ENCODE measurements at places on chromosomes 3 and 15.

DNA sequence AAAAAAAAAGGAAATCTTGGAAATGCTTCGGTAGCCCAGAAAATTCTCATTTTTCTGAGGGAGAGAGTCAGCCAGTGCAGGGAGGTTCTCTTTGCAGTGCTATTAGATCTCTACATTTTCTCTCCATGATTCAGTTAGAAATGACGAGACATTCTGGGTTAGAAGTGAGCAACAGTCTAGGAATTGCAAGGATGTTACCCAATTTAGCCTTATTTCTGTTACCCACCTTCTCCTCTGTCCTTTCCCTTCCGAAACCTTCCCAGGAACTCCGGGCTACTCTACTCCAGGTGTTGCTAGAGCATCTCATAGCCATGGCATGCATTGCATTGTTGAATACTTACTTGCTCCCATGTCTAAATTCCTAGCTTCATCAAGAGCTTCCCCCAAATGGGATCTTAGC, 106.8 kb downstream of the EDEM1 start:
- peak; percentile 92 for DNase-seq

GRCh38 chr3:133137042-133137996, 99.1 kb downstream of the TMEM108 start:
- no peak for DNase-seq

DNA sequence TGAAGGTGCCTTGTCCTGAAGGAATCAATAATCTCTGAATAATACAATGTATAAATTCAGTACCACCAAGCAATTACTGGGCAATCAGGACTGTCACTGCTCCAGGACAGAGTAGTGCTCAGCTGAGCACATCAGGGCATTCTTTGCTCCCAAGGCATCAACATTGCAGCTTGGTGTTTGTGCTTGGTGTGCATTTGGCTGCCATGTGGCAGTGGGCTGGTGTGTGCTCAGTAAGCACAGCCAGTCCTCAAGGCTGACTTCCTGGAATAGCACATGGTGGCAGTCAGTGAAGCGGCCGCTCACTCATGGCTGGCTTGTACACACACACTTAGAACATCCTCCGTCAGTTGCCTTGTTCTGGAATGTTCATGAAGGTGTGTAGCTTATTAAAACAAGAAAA, 217.0 kb downstream of the EPHB1 start:
- no peak for DNase-seq

DNA sequence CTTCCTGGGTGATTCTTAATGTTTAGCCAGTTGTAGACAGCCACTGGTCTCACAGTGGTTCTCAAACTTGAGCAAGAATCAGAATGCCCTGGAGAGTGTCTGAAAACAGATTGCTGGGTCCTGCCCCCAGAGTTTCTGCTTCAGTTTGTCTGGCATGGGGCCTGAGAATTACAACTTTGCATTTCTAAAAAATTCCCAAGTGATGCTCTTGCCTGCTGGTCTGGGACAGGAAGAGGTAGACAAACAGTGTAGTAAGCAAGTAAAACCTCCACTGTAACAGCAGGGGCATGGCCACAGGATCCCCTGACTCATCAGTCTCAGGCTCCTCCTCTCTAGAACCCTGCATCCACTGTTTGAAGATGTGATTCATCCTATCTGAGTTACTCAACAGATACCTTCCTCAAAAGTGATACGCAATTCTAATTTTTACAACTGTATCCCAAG, 36.5 kb downstream of the DZIP1L start:
- DNase-seq, result peak; percentile 96

DNA sequence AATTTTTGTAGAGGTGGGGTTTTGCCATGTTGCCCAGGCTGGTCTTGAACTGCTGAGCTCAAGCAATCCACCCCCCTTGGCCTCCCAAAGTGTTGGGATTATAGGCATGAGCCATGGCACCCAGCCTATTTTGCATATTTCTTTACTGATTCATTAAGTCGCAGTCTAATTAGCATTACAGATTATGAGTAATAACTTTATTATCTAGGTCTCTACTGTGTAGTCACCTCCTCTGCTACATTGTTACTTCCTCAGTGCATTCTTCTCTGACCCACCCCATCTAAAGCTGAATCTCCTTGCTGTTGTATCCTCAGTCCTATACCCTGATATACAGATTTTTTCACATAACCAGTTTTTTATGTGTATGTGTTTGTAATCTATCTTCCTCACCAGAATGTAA, 61.7 kb downstream of the TFDP2 start:
- DNase-seq, result peak; percentile 88

- peak; percentile 75 for DNase-seq
Measured at GRCh38 chr3:113132571-113132996, 78.8 kb upstream of the BOC start.

DNA sequence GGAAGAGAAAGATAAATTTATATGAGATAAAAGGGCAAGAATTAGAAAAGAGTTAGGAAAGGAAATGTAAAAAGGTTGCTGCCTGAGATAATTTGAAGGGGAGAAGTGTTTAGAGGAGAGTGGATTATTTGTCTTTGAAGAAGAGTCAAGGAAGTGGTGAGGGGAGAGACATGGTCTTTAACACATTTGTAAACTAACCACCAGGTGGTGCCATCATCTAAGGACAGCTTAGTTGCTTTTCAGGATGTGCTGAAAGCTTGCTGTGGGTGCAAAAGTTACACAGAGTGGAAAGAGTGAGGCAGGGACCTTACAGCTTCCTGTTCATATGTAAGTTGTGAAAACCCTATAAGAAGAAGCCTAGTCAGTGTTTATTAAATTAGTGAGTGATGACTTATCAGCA, 114.1 kb upstream of the DNAJC19 start:
- DNase-seq, result no peak

DNA sequence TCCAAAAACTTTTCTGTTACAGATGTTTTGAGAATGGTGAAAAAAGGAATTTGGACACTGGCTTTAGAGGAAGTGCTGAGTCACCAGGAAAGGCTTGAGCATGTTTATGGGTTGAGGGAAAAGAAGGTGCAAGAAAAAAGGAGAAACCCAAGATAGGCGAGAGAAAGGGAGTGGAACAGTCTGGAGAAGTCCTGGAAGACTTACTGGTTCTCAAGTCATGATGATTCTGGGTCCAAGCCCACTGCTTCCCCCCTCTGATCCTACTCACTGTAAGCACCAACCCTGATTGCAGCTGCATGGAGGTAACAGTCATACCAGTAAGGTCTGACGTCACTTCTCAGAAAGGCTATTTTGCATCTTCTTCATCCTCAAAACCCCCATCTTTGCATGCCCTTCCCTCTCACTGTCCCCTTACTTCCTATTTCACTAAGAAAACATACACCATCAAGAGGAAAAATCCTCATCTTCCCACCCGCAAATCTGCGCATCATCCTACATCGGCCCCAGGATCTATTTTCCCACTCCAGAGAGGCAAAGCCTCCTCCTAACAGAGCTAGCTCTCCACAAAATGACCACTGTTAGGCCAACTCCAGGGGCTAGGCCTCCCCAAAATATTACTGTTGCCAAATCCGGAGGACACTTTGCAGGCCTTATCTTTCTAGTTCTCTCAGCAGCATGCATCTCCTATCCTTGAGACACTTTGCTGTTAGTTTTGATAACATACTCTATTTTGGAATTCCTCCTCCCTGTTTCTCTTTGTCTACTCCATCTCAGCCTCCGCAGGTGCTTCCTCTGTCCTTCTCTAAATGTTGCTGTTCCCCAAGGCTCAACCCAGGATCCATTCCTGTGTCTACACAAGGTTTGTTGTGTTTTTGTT, 3.2 kb upstream of the ATP13A3 start:
- DNase-seq, result peak; percentile 55

GRCh38 chr3:120438665-120439370, 12.0 kb downstream of the FSTL1 start:
- peak; percentile 96 for DNase-seq

DNA sequence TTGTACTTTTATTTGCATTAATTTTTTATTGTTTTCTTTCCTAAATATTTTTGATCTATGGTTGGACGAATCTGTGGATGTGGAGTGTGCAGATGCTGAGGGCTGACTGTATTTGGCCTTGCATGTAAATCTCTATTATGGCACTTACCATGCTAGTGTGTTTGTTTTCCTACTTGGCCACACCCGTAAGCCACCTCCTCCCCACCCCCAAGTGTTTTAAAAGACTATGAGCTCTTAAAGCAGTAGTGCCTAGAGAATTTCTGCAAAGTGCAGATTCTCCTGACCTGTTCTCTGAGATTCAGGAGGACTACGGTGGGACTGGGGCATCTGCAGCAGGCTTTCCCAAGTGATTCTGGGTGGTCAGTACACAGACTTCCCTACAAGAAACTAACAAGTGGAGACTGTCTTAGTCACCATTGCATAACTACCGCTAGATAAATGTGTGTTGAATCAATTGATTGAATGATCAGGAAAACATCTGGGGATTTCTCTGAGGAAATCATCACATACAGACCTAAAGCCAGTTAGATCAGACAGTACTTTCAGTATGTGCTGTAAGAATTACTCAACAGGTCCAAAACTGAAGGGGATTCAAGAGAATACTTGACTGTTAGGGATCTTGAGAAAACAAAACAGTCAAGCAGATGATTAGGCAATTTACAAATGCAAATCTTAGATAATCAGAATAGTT, 6.2 kb upstream of the TIPARP start:
- DNase-seq, result peak; percentile 64

GRCh38 chr3:127337911-127338531, 50.2 kb upstream of the PRR20G start:
- DNase-seq, result no peak

GRCh38 chr3:107206141-107206540, 171.1 kb upstream of the CCDC54 start:
- DNase-seq, result peak; percentile 42

DNA sequence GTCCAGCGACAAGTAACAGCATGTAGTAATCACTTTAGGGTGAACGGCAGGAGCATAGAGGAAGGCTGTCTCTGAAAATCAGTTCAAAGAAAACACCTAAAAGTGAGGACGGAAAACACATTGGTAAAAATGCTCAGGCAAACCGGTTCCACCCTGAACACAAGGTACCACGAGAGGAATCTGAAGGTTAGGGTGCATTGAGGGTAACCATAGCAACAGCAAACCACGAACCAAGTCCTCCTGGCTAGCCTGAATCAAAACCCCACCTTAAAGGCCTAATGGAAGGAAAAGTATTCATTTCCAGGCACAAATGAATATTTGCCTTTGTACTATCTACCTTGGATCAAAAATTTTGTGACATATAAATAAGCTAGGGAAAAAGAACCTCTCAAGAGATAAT, 315.0 kb downstream of the OCA2 start:
- DNase-seq, result no peak

GRCh38 chr3:129971351-129972052, 3.0 kb upstream of the TRH start:
- no peak for DNase-seq

- DNase-seq, result no peak
Measured at GRCh38 chr15:69561071-69561784, 108.6 kb downstream of the RPLP1 start.

GRCh38 chr3:29773481-29773880, 492.6 kb downstream of the RBMS3 start:
- no peak for DNase-seq

- no peak for DNase-seq
Measured at GRCh38 chr15:68816795-68817303, 3.8 kb downstream of the ANP32A start.

DNA sequence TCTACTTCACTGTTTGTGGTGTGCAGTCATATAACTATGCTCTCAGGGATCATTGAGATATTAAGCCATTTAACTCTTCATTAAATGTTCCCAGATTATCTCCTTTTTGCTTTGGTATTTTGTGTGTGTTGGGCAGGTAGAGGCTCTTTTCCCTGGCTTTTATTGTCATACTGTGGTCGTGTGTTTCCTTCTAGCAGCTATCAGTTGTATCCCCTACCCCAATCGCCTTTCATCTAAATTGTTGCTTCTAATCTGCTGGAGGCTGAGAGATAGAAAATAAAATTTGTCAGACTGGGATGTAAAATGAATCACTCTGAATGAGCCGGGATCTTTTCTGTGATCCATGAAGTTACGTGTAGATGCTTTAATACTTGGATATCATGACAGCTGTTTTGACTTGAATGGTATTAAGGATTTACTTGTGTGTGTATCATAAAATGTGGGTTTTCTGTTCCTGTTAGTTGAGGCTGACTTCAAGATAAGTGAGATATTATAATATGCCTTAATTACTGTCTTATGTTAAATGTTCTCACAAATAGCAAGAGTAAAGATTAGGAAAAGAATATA, 9.2 kb downstream of the NFKBIZ start:
- no peak for DNase-seq

GRCh38 chr3:111809186-111809585, 49.9 kb upstream of the PHLDB2 start:
- peak; percentile 45 for DNase-seq

DNA sequence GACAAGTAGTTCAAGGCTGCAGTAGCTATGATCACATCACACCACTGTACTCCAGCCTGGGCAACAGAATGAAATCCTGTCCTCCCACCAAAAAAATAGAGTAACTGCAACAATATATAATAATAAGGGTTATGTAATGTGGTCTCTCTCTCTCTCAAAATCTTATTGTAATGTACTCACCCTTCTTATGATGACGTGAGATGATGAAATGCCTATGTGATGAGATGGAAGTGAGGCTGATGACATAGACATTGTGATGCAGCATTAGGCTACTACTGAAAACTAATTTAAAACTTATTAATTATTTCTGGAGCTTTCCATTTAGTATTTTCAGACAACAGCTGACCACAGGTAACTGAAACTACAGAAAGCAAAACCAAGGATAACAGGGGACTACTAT, 27.4 kb downstream of the TASOR start:
- no peak for DNase-seq

- no peak for DNase-seq
Measured at GRCh38 chr15:25182736-25183445, 228.1 kb downstream of the SNRPN start.

- no peak for DNase-seq
Measured at GRCh38 chr15:78314181-78314581, 14.8 kb upstream of the SKIC8 start.

DNA sequence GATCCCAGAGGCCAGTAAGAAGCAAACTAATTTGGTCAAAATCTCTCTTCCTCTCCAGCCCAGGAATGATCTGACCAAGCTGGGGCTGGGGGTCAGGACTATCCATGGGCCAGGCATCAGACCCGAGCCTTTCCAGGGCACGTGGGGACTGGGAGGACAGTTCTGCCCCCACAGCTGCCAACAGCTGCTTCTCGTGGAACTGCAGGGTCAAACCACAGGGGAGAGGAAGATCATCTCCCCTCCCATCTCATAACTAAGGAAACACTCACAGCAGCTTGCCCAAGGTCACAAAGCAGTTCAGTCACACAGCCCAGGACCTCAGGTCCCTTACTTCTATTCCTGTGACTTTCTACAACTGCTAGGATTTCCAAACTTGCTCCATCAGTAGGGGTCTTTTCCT, 47.1 kb downstream of the DAPK2 start:
- DNase-seq, result no peak

- DNase-seq, result no peak
Measured at GRCh38 chr3:171173736-171174135, 147.2 kb upstream of the SLC2A2 start.

GRCh38 chr3:45151100-45151499, 4.9 kb upstream of the CDCP1 start:
- no peak for DNase-seq

DNA sequence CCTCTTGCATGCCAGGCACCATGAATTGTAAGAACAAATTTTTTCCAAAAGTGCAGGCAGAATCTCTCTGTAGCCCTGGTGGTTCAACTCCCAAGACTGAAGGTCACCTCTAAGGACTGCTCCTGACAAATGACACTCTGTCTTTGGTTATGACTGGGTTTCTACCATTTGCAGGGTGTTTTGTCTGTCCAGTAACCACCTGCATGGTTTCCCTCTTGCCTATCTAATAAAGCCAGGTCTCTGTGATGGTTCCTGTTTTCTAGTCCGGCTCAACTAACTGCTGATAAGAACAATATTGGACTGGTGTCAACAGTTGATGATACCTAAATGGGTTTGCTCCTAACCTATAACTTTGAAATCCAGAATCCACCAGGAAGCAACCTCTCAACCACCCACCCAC, 43.7 kb downstream of the ATP8B4 start:
- no peak for DNase-seq
